Myocyte (in vitro differentiated cells): ENCODE measurements at places on chromosomes 7 and 10.

DNA sequence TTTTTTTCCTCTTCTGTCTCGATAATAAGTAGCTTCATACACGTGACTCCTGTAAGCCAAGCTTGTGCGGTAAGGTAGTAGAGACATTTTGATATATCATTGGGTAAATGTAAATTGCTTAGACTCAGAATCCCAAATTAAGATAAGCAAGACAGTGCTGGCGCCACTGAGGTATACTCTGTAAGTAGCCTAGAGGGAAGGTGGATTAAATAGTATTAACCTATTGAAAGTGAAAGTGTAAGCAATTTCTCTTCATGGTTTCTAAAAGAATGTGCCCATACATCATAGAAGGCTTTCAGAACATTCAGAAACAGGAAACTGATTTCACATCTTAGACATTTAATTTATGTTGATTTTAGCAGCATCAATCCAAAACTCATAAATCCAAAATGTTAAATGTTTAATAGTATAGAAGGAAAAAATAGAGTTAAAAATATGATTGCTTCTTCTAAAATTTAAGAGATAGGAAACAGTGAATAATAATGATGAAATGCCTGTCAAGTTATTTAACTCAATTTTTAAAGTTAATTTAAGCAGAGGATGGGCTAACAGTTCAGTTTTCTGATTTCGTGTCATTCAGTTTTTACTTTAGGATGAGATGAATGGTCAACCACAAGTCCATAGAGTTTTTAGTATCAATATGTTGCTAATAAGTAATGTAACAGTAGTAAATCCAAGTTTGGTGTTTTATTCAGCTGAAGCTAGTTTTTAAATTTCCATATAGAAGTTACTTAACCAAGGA is 36.8 kb downstream of the LRRC72 start:
- DNase-seq = no peak

DNA sequence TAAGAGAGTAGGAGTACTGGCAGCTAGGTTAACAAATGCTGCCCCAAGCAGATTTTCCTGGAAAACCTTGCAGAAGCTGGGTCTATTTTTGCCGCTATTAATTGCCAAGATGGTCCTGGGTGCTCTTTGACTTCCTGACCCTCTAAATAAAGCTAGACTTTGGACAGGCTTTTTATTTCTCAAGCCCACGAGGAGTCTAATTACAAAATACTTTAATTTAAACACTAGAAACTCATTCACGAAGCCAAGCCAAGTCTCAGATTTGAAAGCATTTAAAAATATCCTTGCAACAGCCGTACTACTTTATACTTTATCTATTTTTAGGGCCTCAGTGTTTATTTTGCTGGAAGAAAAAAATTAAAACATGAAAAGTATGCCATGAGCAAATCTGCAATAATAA is 45.1 kb downstream of the TMEM26 start:
- DNase-seq = peak; percentile 22

DNA sequence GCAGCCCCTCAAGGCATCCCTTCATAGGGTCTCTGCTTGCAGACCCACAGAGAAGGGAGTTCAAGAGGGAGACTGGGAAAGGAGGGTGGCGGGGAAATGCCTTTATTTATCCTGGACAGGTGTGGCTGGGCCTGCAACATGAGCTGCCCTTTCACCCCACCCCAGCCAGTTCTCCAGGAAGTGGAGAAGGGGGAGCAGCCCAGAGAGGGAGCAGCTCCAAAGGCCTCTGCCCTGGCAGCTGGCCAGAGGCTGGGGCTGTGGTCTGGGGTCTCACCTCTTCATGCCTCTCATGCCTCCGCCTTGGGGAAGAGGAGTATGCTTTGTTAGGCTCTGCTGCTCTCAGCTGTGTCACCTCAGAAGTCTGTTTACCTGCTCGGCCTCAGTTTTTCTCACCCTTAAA is 3.1 kb downstream of the LDB3 start:
- peak; percentile 62 for DNase-seq

DNA sequence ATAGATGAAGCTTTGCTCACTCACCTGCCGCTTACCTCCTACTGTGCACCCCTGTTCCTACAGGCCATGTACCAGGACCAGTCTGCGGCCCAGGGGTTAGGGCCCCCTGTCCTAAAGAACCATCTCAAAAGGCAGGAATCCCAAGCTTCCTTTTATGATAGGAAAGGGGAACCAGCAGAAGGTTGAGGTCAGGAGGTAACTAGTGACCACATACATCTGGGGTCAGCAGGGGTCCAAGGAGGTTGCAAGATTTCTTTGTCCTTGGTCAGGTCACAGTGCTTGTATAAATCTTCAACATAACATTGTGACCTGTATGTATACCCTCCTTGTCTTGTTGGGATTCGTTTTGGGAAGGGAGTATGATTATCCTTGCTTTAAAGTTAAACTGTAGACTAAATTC is 73.8 kb downstream of the OAT start:
- no peak for DNase-seq

- no peak for DNase-seq
These were observed 130.7 kb upstream of the NOBOX start for GRCh38 chr7:144534196-144534595.

DNA sequence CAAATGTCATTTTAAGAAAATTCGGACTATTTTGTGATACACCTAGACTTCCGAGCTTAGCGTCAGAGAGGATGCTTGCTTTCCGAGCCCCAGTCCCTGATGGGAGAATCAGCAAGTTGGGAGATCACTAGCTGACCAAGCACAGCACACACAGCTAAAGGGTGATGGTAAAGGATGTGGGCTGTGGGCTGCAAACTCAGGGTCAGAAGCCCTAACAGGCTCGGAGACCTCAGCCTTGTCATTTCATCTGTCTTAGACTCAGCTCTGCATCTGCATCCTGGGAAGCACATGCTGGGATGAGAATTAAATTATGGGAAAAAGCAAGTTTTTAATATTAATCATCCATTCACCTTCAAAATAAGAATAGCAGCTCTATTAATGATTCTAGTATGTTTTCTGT is 3.3 kb downstream of the CUBN start:
- DNase-seq = no peak

- no peak for DNase-seq
These were observed 224.5 kb upstream of the GLI3 start for GRCh38 chr7:42461537-42461936.

- no peak for DNase-seq
These were observed 8.3 kb downstream of the HECTD2 start for GRCh38 chr10:91418416-91418815.

DNA sequence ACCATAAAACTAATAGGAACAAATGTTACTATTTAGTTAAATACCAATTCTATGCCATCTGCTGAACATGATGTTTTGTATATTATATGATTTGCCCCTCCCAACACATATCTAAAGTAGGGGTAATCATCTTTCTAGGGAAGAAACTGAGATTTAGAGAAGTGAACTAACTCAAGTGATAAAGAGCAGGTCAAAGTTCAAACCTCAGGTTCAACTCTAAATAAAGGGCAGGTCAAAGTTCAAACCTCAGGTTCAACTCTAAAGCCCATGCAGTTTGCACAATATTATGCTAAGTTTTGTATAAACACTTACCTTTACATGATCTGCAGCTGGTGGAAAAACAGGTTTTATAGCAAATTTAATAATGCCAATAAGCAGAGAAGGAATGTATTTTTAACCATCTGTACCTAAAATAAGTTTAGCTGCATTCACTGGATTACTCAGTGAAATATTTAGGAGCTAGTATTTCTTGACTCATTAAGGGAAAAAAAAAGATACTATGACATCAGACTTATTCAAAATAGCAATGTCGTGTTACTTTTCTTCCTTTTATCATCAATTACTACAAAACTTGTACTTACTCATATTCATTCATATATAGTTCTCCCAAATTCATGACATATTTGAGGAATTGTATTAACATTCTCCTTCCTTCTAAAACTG is 1194.3 kb upstream of the CELF2 start:
- no peak for DNase-seq

DNA sequence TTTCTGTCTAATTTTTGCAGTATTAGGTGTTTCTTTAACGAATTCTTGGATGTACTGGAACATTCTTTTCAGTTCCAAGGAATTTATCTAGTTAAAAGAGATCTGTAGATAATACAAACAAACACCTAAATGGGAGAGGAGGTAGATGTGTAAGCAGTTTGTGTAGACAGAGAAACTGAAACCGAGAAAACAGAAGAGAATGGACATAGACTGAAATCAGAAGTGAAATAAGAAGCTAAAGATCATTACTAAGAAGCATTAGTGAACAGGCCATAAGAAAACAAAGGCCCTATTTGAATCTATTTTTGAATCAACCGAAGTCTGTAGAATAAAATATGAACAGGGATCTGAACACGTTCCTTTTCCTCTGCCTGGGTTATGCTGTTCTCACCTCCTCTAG is 26.5 kb upstream of the TMEM229A start:
- no peak for DNase-seq

GRCh38 chr10:76129213-76129612 is 697.8 kb downstream of the LRMDA start:
- peak; percentile 54 for DNase-seq

DNA sequence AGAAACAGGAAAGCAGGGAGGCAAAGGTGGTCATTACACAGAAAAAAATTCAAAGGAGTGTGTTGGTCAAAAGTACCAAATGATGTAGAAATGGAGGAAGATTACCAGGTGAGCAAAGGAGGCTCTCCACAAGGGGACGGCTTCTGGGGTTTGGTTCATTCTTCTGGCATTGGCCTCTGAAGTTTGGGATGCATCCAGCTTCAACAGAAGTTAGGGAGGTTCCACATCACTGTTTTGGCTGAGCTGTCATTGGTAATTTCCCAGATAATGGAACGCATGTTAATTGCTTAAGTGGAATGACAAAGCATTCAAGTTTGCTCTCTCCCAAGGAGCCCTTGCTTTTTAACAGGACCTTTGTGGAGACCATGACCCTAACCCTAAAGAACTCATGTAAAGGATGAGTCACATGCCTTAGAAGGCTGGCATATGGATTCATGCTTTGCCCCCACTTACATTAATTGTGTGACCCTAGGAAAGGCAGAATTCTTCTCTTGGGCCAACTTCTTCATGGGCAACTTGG is 398.6 kb downstream of the GPAM start:
- DNase-seq = no peak

DNA sequence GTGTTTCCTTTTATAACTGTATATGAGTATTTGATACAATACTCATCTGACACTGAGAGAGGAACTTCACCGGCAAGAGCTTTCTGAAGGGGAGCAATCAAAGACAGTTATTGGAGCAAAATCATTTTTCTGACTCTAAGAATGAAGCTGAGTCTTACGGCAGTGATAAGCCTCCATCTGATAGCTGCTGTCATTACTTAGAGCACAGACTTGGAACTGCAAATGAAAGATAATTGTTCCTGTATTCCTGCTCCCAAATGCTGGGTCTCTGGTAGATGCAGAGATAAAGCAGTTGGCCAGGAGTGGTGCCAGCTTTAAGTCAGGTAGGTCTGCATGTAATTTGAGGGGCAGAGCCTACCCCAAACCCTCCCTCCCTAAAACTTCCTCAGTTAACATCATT is 2.3 kb upstream of the PALS2 start:
- DNase-seq = no peak

- DNase-seq = peak; percentile 24
These were observed 62.9 kb upstream of the MKRN1 start for GRCh38 chr7:140542228-140542603.
